ENCODE measurements at places on chromosomes 12 and 14. TPM values are rescaled to one million over a fixed set of nuclear protein-coding genes. Genes with fewer than 3 reads are reported as not detected.

ANO4 gene
- 5.9 TPM for total RNA-seq

PTGER2 gene
- 17.5 TPM for total RNA-seq

FOXJ2 gene
- 6.9 TPM for total RNA-seq

MEG3 gene
- 81.9 TPM for total RNA-seq

RNASE7 gene
- total RNA-seq, result not detected

CYP46A1 gene
- total RNA-seq, result 0.11 TPM

SPIC gene
- not detected for total RNA-seq

RPGRIP1 gene
- total RNA-seq, result not detected

HSPB8 gene
- total RNA-seq, result 18.9 TPM

TESPA1 gene
- not detected for total RNA-seq

TDRD9 gene
- total RNA-seq, result 2.2 TPM

ACSS3 gene
- total RNA-seq, result 16.2 TPM

CABP1 gene
- 1.1 TPM for total RNA-seq

PPM1A gene
- 36.5 TPM for total RNA-seq

CLEC2A gene
- not detected for total RNA-seq

PLEKHG7 gene
- total RNA-seq, result not detected

PRB2 gene
- not detected for total RNA-seq

KRT4 gene
- total RNA-seq, result under 0.01 TPM

RNU4-1 gene
- total RNA-seq, result under 0.01 TPM

MRPL52 gene
- total RNA-seq, result 41.7 TPM

KSR2 gene
- not detected for total RNA-seq

GNG2 gene
- 26.6 TPM for total RNA-seq

GDF3 gene
- total RNA-seq, result not detected

TMEM121 gene
- 10.7 TPM for total RNA-seq
